ENCODE measurements at places on chromosomes 5 and 9.

- DNase-seq: no peak
Observed at GRCh38 chr5:109688630-109688969, 1.1 kb upstream of the MAN2A1 start.

DNA sequence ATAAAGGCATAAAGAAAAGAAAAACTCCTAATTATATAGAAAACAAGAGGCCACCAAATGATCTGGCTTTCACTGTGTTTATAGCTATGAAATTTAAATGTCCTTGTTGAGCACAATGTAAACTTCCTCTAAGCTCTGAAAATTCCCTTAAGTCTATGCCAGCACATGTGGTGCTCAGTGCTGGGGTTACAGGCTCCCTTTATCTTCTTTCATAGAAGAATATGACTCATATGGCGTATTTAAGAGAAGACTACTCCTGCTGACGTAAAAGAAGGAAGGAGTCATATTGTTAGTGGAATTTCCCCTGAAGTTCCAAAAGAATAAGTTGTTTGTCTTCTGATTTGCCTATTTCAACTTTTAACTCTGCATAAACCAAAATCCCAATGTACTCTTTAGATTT lies 30.4 kb downstream of the RNF145 start:
- DNase-seq: peak; percentile 93

GRCh38 chr5:81162501-81162900 lies 70.6 kb upstream of the CKMT2 start:
- peak; percentile 58 for DNase-seq

- DNase-seq: no peak
Observed at GRCh38 chr5:72064801-72065570, 42.3 kb upstream of the MAP1B start.

DNA sequence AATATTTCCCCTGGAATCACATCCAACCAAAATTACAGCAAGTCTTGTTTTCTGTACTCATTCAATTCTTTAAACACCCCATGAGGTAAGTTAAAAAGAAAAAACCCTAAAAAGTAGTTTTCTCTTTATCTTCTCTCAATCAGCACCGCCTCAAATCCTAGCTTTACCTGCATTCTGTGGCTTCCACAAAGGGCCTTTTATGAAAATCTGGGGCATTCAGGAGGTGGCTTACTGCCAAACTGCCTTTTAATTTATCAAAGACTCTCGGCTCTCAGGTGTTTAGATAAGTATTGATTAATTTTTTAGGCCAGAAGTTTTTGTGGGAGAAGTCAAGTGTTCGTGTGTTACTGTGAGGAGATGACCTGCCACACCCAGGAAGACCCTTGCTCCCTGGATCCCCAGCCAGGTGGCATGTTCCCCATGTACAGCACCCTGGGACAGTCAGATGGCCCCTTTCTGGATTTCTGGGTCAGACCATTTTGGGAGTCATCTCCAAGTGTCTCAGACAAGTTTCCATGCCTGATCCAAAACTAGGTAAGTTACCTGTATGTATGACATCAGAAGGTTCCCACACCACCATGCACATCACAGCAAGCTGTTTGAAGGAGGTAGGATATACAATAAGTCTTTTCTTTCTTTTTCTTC lies 6.2 kb upstream of the TMEM171 start:
- DNase-seq: no peak

- DNase-seq: no peak
Observed at GRCh38 chr9:26742828-26743476, 149.7 kb downstream of the CAAP1 start.
